ENCODE measurements at places on chromosomes 1 and 21.

DNA sequence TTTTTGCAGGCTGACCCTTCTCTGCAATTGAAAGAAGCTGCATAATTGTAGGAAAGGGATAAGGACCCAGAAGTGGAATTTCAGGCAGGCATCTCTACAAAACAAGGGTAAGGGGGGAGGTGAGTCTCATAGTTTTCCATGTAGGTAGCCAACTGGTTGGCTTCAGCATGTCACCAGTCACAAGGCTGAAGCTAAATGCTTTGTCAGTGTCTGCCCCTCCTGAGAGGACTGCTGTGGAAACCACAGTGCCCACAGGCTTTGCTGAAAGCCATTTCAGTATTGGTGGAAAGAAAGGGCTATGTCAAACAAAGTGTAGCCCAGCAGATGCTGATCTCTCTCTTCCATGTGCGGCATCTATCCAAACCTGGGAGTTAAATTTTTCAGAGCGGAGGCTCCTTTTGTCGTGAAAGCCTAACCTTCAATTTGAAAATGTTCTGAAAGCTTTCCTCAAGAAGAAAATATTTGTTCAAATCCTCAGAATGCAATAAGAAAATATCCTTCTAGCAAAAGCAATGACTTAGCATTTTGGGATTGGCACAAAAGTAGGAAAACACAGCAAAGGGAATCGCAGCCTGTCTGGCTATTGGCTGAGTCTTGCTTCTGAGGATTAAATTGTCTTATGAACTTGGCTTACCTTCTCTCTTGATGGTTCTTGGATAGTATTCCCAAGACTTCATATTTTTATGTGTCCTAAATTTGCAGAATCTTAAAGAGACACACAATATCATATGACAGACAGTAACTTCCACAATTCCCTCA lies 591.7 kb downstream of the PLPP3 start:
- DNase-seq, result no peak

- no peak for DNase-seq
Observed at GRCh38 chr1:175857756-175858155, 114.4 kb upstream of the TNR start.

DNA sequence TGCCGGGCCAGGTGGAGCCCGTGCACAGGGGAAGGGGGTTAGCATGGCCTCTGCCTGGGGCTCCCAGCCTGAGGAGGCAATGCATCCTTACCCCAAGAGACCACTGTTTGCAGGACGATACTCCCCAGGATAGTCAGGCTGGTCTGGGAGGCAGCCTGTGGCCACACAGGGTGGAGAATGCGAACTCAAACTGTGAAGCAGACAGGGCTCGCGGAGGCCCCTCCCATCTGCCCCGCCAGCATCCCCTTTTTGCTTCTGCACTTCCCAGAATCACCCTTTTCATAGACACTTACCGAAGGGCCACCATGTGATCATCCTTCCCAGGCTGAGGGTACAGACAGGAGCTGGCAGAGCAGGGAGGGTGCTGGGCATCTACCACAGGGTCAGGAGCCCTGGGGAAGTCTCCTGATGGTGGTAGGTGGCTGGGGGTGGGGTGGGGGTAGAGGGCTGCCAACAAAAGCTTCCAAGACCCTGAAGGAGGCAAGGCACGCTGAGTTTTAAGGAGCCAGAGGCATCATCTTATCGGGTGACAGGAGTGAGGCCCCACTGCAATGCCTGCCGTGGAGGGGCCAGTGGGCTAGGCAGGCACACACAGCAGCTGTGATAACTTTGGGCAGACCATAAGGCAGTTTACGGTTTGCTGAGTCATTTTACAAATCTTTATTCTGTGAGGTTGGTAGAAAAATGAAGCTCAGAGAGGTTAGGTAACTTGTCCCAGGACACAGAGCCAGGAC lies 31.3 kb upstream of the BTG2 start:
- DNase-seq, result no peak

DNA sequence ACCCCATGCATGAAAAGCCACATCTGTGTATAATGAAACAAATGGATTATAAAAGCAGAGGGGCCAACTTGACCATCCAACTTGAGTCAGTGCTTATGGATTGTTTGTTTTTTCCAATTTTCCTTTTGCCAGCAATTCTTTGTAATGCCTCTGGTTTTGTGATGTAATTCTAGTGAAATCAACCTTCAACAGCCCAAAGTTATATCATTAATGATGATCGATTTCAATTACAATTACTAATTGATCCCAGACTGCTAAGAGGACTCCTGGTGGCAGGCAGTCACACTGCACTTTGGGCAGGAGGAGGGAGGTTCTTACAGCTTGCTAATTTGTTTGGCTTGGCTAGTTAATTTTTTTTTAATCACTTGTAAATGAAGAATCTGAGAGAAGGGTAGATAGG lies 552.3 kb downstream of the NUF2 start:
- DNase-seq, result no peak

GRCh38 chr21:45409466-45410150 lies 4.6 kb downstream of the COL18A1 start:
- no peak for DNase-seq

Data from AML-193 (cell line).